ENCODE measurements at places on chromosomes 7 and 10.

- no peak for DNase-seq
These were observed 38.2 kb downstream of the SMURF1 start for GRCh38 chr7:99105756-99106155.

- DNase-seq, result no peak
These were observed 105.9 kb upstream of the SDK1 start for GRCh38 chr7:3195160-3195559.

DNA sequence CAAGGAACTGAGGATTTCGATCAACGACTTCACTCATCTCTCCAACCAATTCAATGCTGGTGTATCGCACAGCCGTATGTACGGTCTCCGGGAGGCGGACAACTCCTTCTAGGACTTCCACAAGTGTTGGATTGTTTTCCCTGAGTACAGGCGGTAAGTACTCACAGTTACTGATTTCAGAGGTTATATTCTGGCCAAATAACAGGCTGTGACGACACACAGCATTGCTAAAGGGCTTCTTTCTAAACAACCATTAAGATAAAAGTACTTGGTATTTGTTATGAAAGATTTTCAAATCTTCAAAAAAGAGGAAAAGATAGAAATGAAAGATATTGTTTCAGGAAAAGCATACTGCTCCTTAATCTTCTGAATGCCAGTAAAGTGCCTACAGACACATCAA lies 52.2 kb downstream of the IRF5 start:
- DNase-seq, result no peak

- DNase-seq, result no peak
These were observed 1.6 kb downstream of the TCF7L2 start for GRCh38 chr10:112951359-112952281.

DNA sequence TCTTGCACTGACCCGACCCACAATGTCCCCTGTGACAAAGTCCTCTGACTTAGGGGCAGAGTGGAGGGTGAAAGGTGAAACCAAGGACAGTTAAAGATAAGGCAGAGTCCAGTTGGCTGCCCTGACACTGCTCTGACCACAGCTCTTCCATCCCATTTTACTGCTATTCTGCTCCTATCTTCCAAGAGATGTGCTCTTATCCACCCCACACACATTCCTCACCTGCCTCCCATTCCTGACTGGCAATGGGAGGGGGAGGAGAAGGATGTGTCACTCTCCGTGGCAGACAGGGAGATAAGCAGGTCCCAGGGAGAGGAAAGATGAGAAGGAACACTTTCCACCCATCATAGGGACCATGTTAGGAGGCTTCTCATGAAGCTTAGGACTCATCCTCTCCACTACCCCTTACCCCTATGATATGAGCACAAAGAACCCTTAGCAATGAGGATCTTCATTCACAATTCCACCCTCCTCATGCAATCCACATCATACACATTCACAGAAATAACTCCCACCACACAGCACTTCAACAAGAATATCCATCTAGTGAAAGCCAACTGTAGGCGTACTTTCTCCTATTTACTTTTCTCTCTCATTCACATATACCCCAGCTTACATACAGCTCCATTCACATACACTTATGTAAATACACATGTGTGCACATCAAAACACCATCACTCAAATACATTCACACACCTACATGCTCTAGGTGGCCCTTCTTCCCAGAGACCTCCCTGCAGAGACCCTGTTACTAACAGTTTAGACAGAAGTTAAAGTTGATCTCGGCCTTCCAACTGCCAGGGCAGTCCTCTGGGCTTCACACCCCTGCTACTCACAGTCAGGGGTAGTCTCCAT lies 6.6 kb downstream of the SYNPO2L start:
- DNase-seq, result no peak

DNA sequence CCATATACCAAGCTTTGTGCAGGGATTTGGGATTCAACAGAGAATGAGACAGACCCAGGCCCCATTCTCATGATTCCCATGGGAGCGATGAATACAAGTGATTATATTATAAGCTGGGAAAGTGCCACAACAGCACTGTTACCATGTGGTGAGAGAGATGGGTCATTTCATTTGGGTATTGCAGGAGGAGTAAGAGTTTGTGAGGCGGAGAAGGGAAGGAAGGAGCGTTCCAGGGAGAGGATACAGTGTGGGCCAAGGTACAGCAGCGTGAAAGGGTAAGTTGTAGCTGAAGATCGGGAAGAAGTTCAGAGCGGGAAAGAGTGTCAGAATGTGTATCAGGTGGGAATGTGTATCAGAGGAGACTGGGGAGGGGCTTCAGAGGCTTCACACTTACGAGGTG lies 38.5 kb downstream of the GOLGA7B start:
- DNase-seq, result no peak

- no peak for DNase-seq
These were observed 59.9 kb downstream of the INSIG1 start for GRCh38 chr7:155357573-155358041.

GRCh38 chr7:101271021-101271420 lies 26.1 kb upstream of the FIS1 start:
- no peak for DNase-seq

- no peak for DNase-seq
These were observed 53.8 kb downstream of the KCTD7 start for GRCh38 chr7:66682350-66683093.

DNA sequence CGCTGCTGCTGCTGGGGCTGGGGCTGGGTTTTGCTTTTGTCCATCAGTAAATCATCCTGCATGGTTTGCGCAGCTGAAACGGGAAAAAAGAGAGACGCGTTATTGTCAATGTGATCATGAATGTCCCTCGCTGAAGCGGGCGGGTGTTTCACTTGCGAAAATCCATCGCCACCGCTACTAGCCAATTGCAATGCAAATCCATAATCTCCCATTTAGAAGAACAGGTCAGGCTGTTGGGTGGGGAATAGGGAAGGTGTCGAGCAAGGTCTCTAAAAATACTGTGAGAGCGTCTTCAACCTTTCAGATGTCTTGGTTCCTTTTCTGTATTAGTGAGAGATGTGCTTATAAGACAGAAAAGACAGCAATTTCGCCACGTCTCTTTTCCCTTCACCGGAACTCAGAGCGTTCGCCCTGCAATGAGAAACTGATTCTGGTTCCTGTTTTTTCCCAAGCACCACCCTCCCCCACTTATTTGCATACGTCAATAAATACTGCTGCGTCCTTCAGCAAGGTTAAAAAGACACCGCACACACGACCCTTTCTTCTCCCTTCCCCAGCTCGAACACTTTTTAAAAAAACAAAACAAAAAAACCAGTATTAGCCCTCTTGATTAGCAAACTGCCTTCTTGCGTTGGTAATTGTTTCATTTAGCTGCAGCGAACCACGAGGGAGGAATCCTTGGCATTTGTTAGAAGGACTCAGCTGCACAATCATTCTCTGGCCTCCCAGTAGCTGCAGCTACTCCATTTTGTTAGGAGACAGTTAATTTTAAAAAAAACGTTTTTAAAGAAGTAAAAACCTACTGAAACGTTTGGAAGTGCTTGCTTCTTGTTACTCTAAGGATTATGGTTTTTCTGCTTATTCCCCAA lies 50.4 kb downstream of the CPEB3 start:
- no peak for DNase-seq

Data from stimulated activated CD4-positive, alpha-beta T cell treated with anti-CD3 and anti-CD28 coated beads, Interleukin-12 subunit alpha, Interleukin-12 subunit beta, amount 100 ng/mL, for 24 hours (primary cell).